CD8-positive, alpha-beta memory T cell (primary cell): ENCODE measurements at places on chromosomes 2 and 18. TPM values are rescaled to one million over a fixed set of nuclear protein-coding genes. Genes with fewer than 3 reads are reported as not detected.

DNA sequence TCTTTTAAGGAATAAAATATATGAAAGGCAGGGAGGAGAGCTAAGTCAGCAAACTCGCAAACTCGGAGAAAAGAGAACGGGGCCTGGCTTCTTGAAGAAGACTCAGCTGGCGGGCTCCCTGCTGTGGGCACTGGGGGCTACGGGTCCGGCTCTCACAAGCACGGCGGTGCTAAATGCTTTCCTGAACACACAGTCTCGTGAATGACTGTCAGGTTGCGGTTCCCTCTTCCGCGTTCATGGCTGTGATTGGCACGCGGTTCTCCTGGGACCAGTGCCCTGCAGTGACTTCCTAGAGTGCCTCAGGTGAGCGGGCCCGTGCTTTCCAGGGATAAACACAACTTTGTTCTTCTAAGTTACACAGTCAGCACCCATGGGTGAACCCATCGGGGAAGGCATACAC lies 208.4 kb downstream of the HDAC4 start:
- H3K27ac ChIP-seq, result no peak overlapping the region
- no peaks in the 10 kb centered on the region for H3K4me1 ChIP-seq
- DNase-seq, result no peak
- H3K27me3 ChIP-seq, result no peaks in the 10 kb centered on the region
- H3K36me3 ChIP-seq, result peaks cover 21% of the 10 kb centered on the region
- H3K4me3 ChIP-seq, result no peak overlapping the region

DNA sequence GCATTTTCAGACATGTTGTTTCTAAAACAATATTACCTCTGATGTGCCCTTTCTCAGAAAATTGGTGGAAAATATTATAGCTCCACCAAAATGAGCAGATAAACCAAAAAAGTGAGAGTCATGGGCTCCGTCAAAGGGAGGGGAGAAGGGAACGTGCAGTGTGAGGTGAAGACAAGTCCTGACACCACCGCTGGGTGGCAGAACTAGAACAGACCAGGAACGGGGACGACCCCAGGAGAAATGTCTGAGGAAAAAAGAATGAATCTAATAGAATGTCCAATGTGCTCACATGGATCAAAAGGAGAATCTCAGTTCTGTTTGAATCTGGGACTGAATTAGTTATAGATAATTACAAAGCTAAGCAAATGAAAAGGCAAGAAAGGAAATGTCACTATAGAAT lies 22.6 kb upstream of the BCL2 start:
- DNase-seq, result no peak
- no peak overlapping the region for H3K4me3 ChIP-seq
- no peaks in the 10 kb centered on the region for H3K4me1 ChIP-seq
- no peaks in the 10 kb centered on the region for H3K27me3 ChIP-seq

GRCh38 chr2:20425884-20426283 lies 21.0 kb upstream of the RHOB start:
- no peak for DNase-seq
- H3K27ac ChIP-seq, result no peak overlapping the region
- H3K27me3 ChIP-seq, result no peaks in the 10 kb centered on the region
- peaks cover 18% of the 10 kb centered on the region for H3K4me1 ChIP-seq
- no peaks in the 10 kb centered on the region for H3K36me3 ChIP-seq

DNA sequence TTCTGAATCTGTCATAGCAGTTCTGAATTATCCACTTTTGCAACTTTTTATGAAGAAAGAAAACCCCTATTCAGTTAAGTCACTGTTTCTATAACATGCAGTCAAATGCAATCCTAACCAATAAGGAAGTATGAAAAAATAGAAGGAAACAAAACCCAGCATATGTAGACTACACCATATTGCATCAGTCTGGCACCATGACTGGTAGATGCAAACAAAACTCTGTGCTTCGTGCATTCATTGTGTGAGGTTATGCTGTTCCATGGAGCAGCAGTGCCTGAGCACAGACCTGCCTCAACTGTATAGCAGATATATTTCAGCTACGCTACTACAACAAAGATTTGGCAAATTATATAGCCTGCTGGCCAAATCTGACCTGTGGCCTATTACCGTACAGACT lies 325.5 kb downstream of the LRP1B start:
- H3K4me1 ChIP-seq, result no peaks in the 10 kb centered on the region
- H3K36me3 ChIP-seq, result no peaks in the 10 kb centered on the region
- no peak overlapping the region for H3K4me3 ChIP-seq
- no peak for DNase-seq

GRCh38 chr2:35989503-35989902 lies 366.1 kb upstream of the CRIM1 start:
- no peaks in the 10 kb centered on the region for H3K27me3 ChIP-seq

DNA sequence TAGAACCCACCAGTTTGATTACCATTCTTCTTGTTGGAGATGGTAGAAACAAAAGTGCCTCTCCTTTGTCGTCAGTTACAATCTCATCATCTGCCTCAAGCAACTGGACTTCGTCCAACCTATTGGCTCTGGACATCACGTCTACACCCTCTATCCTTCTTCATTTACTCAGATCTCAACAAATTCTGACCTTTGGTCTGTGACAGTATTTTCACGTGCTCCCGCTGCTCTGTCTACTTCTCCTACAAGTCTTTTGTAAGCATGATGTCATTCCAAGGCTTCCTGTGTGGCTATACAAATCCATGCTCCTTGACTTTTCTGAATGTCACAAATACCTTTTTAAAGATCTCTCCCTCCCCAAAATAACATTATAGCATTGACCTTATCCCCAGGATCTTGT lies 43.0 kb upstream of the PID1 start:
- H3K27ac ChIP-seq, result no peak overlapping the region
- no peaks in the 10 kb centered on the region for H3K36me3 ChIP-seq

- no peak overlapping the region for H3K27ac ChIP-seq
- no peaks in the 10 kb centered on the region for H3K4me1 ChIP-seq
- DNase-seq, result no peak
- H3K36me3 ChIP-seq, result peaks cover 3% of the 10 kb centered on the region
- no peaks in the 10 kb centered on the region for H3K27me3 ChIP-seq
- H3K4me3 ChIP-seq, result no peak overlapping the region
These were observed 209.5 kb downstream of the DYM start for GRCh38 chr18:49250816-49251388.

- H3K27ac ChIP-seq, result no peak overlapping the region
- no peaks in the 10 kb centered on the region for H3K4me1 ChIP-seq
- H3K27me3 ChIP-seq, result no peaks in the 10 kb centered on the region
- DNase-seq, result no peak
These were observed 63.2 kb downstream of the IRS1 start for GRCh38 chr2:226736382-226736781.

DNA sequence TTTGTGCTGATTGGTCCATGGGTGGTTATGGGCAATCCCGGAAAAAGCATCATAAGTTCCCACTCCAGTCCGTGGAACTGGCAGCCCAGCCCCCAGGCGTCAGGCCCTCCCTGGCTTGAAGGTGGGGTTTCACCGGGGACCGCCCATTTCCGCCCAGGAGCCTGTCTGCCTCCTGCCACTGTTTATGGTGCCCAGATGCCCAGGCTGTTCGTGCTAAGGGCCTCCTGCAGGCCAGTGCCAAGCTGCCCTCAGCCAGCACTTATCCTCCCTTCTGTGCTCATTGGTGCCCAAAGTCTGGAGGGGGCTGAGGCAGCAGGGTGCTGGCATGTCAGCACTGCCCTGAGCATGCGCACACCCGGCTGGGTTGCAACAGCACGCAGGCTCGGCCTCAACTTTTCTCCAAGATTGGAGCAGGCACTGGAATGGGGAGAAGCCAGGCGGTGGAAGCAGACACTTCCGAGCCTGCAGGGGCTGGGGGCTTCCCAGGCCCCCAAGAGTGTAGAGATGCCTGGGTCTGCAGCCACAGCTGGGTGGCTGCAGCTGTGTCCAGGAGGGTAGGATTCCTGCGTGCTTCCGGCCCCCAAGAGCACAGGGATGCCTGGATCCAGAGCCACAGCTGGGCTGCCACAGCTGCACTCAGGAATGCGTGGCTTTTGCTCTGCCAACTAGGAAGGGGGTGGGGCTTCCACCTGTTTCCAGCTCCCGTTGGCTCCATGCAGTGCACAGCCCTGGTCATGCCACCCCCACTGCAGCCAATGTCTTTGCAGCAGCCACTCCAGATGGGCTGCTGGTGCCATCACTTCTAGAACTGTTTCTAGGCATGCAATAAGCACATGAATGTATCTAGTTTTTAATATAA lies 74.0 kb downstream of the AGPS start:
- no peaks in the 10 kb centered on the region for H3K4me1 ChIP-seq
- H3K27ac ChIP-seq, result no peak overlapping the region
- no peak for DNase-seq
- no peaks in the 10 kb centered on the region for H3K27me3 ChIP-seq
- no peak overlapping the region for H3K4me3 ChIP-seq

DNA sequence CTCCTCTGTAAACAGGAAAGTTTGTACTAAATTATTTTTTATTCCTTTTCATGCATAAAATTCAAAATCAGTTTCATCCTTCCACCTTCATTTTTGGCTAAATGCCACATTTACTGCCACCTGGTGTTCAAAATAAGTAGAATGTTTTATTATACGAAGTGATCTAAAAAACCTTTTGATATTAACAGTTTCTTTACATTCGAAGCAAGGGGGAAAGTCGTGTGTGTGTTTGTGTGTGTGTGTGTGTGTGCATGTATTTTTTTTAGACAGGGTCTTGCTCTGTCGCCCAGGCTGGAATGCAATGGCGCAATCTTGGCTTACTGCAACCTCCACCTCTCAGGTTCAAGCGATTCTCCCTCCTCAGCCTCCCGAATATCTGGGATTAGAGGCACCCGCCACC lies 9.0 kb upstream of the SCN9A start:
- no peaks in the 10 kb centered on the region for H3K27me3 ChIP-seq
- no peaks in the 10 kb centered on the region for H3K36me3 ChIP-seq
- no peaks in the 10 kb centered on the region for H3K4me1 ChIP-seq
- no peak for DNase-seq
- H3K4me3 ChIP-seq, result no peak overlapping the region

GRCh38 chr2:86249176-86249575 lies 49.9 kb downstream of the MRPL35 start:
- no peak overlapping the region for H3K4me3 ChIP-seq
- no peaks in the 10 kb centered on the region for H3K27me3 ChIP-seq
- H3K27ac ChIP-seq, result no peak overlapping the region
- H3K4me1 ChIP-seq, result no peaks in the 10 kb centered on the region
- no peak for DNase-seq

GRCh38 chr2:221818616-221819320 lies 246.7 kb upstream of the EPHA4 start:
- DNase-seq, result no peak
- no peaks in the 10 kb centered on the region for H3K27me3 ChIP-seq
- no peak overlapping the region for H3K4me3 ChIP-seq
- H3K36me3 ChIP-seq, result no peaks in the 10 kb centered on the region
- H3K27ac ChIP-seq, result no peak overlapping the region
- H3K4me1 ChIP-seq, result no peaks in the 10 kb centered on the region

DNA sequence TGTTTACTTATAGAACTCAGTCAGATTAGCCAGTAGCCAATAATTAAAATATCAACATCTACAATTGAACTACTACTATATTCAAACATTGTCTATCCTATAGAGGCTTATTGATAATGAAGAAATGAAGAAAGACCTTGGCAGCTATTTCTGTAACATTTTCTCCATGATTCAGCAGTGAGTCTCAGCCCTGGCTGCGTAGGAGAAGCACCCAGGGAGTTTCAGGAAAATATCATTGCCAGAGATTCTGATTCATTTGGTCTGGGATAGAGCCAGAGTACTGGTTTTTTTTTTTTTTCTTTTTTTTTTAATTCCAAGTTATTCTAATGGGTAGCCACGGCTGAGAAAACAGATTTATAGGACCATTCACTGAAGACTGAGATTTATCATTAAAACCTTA lies 404.8 kb downstream of the TXNL1 start:
- H3K36me3 ChIP-seq, result no peaks in the 10 kb centered on the region
- H3K27ac ChIP-seq, result no peak overlapping the region
- H3K4me3 ChIP-seq, result no peak overlapping the region
- H3K4me1 ChIP-seq, result no peaks in the 10 kb centered on the region

DNA sequence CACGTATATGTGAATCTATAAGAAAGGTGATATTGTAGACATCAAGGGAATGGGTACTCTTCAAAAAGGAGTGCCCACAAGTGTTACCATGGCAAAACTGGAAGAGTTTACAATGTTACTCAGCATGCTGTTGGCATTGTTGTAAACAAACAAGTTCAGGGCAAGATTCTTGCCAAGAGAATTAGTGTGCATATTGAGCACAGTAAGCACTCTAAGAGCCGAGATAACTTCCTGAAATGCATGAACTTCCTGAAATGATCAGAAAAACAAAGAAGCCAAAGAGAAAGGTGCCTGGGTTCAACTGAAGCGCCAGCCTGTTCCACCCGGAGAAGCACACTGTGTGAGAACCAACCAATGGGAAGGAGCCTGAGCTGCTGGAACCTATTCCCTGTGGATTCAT lies 101.0 kb downstream of the HS6ST1 start:
- no peak overlapping the region for H3K4me3 ChIP-seq
- H3K27me3 ChIP-seq, result no peaks in the 10 kb centered on the region
- no peaks in the 10 kb centered on the region for H3K36me3 ChIP-seq

DNA sequence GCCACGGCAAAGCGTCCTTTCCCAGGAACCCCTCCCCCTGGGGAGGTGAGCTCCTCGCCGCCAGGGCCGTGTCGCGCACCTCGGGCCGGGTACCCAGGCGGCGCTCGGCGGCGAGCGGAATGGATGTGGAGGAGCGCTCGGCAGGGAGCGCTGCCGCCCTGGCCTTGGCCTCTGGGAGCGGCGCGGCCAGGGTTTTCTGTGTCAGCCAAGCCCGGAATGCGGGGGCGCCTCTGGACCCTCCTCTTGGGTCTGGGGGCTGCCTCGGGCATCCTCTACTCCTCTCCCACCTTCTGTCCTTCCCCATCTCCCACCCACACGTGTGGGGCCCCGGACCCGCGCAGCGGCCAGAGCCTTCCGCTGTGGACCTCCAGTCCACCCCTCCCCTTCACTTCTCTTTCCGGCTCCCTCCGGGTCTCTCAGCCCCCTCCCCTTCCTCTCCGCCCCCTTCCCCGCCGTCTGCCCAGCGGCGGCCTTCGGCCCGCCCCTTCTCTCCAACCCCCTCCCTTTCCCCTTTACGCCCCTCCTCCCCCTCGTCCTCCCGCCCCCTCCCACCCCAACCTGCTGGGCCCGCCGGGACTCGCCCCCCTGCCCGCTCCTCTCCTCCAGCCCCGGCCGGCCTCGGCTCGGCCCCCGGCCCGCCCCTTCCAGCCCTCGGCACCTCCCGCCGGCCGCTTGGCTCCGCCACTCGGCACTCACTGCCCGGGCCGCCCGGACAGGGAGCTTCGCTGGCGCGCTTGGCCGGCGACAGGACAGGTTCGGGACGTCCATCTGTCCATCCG lies at the start of gene MERTK:
Gene MERTK, plus strand, starts transcription at position 684 of the 779 bp plus-strand sequence. CDS start 129 bp downstream, outside the sequence.
- H3K4me3 ChIP-seq, result peak within 1 kb of the TSS; percentile 50
- H3K27me3 ChIP-seq, result no peaks in the 10 kb centered on the region
- H3K36me3 ChIP-seq, result no peaks in the 10 kb centered on the region
- DNase-seq, result peak; percentile 56
- H3K4me1 ChIP-seq, result peaks cover 5% of the 10 kb centered on the region

- no peaks in the 10 kb centered on the region for H3K27me3 ChIP-seq
- H3K36me3 ChIP-seq, result peaks cover 4% of the 10 kb centered on the region
- peaks cover 44% of the 10 kb centered on the region for H3K4me1 ChIP-seq
These were observed 81.6 kb downstream of the LRRFIP1 start for GRCh38 chr2:237708961-237709360.

Gene ERFE
- not detected for total RNA-seq

Gene POU3F3
- total RNA-seq, result not detected

Gene INPP5D
- total RNA-seq, result 49.3 TPM

Gene GPR39
- not detected for total RNA-seq

Gene TMEM37
- total RNA-seq, result not detected

Gene UCN
- total RNA-seq, result 1.7 TPM

Gene GAL3ST2
- 0.16 TPM for total RNA-seq

Gene CCDC141
- total RNA-seq, result 1.6 TPM

Gene PID1
- not detected for total RNA-seq

Gene ALPG
- not detected for total RNA-seq
